ENCODE measurements at places on chromosomes 11 and 22.

GRCh38 chr11:9001736-9002135 lies 2.1 kb downstream of the NRIP3 start:
- DNase-seq = no peak

GRCh38 chr22:26170795-26171580 lies 1.7 kb downstream of the SEZ6L start:
- peak; percentile 85 for DNase-seq

DNA sequence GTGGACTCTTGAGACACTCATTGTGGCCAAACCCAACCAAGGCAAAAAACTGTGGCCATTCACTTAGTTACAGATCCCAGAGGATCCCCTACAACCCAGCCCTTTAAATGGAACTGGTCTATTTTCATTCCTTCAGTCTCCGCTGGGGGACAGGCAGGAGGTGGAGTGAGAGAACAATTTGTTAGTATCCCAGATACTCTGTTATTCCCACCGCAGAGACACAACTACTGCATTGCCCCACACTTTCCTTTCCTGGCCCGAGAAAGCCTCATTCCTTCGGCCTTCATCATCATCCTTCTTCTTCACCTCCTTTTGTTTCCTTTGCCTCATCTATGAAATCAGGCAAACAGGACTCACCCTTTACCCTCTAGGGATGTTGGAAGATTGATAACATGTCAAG lies 191.1 kb downstream of the NTM start:
- peak; percentile 60 for DNase-seq

GRCh38 chr11:110991661-110992355 lies 253.7 kb upstream of the POU2AF2 start:
- DNase-seq = no peak

GRCh38 chr11:103031834-103032233 lies 60.1 kb downstream of the DCUN1D5 start:
- DNase-seq = no peak

DNA sequence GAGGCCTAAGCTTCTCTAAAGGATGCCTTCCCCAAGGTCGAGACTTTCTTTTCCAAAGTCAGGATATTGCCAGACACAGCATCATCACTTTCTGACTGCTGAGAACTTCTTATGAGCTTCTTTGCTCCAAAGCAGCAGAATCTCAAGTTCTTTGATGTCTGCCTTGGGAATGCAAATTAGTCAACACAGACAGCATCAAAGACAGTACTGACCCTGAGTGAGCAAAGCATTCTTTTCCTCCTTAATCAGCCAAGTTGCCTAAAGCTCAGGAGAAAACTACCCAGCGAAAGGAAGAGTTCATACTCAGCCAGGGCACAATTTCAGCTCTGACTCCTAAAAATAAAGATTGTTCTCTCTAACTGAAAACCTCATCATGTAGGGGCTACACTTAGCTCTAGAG lies 98.0 kb downstream of the SLC36A4 start:
- DNase-seq = no peak

DNA sequence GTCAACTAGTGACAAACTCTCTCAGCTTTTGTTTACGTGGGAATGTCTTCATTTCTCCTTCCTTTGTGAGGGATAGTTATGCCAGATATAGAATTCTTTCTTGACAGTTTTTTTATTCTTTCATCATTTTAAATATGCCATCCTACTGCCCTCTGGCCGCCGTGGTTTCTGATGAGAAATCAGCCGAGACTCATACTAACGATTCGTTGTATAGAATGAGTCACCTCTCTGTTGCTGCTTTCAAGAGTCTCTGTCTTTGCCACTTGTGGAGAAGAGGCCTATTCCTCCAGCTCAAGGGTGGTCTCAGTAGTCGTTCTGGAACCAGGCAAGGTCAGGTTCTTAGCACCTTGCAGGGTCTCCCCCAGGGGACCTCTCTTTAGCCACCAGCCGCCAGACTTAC lies 8.0 kb downstream of the MYO7A start:
- DNase-seq = no peak

DNA sequence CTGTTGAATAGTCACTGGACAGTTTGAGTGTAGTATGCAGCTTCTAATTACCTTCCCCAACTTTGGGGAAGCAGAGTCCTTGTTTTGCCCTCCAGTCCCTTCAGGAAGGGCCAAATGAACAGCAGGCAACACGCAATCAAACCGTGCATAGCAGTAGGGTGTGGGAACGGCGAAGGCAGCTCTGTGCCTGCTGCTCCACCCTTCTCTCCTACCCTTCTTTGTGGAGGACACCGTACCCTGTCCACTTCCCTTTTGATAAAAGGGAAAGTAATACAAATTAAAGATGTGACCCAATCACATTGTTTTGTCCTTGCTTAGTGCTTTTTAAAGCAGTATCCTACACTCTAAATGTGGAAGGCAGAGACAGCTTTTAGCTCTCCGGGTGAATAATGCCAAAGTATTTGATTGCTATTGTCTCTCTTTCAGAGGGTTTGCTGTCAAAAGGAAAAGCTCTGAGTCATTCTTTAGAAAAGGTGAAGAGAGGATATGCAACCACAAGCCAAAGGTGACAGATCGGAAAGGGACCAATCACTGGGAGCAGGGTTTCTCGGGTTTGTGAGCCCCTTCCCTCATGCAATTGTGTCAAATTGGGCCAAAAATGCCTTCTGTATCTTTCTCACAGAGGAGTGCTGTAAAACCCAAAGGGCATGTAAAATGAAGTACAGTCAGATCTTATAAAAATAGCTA lies 407.3 kb upstream of the CCDC90B start:
- DNase-seq = peak; percentile 44

GRCh38 chr11:119605137-119605665 lies 123.8 kb downstream of the NECTIN1 start:
- no peak for DNase-seq

- DNase-seq = peak; percentile 59
Measured at GRCh38 chr11:48116437-48117228, 100.0 kb upstream of the OR4B1 start.

GRCh38 chr11:122661182-122661945 lies 5.8 kb downstream of the UBASH3B start:
- DNase-seq = no peak

- DNase-seq = no peak
Measured at GRCh38 chr11:5238486-5238885, 4.2 kb upstream of the HBD start.

DNA sequence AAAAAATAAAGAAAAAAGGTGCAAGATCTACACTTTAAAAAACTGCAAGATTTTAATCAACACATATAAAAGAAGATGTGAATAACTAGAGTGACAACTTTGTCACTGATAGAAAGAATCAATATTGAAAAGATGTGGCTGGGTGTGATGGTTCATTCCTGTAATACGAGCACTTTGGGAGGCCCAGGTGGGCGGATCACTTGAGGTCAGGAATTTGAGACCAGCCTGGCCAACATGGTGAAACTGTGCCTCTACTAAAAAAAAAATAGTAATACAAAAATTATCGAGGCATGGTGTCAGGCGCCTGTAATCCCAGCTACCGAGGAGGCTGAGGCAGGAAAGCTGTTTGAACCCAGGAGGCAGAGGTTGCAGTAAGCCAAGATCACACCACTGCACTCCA lies 21.0 kb upstream of the FBLN1 start:
- no peak for DNase-seq

DNA sequence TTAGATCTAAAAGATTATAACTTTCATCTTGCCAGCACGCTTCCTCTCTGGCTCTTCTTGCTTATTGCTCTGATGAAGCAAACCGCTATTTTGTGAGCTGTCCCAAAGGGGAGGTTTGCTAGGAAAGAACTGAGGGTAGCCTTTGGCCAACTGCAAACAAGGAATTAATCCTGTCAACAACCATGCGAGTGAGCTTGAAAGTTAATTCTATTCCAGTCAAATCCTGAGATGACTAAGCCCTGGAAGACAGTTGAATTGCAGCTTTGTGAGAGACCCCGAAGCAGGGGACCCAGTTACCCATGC lies 10.3 kb upstream of the RNF141 start:
- no peak for DNase-seq

GRCh38 chr11:8277691-8278090 lies 14.0 kb upstream of the LMO1 start:
- no peak for DNase-seq

DNA sequence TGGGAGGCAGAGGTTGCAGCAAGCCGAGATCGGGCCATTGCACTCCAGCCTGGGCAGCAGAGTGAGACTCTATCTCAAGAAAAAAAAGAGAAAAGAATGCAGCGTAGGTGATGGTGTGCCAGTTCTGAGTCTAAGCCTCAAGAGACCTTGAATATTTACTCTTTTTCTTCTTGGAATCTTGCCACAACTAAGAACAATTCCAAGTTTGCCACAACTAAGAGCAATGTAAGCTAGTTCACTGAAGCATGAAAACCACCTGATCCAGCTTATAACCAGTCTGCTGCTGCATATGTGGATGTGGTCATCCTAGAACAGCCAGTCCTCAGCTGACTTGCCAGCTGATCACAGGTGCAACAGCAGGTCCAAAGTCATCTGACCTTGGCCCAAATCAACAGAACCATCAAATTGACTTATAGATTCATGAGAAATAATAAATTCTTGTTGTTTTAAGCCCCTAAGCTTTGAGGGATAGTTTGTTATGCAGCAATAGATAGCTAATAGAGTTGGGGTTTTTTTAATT lies 25.4 kb upstream of the SEZ6L start:
- DNase-seq = no peak

All from GM23338 (cell line).